Activated CD8-positive, alpha-beta T cell treated with anti-CD3 and anti-CD28 coated beads for 36 hours (primary cell): ENCODE measurements at places on chromosomes 2 and 18. TPM values are rescaled to one million over a fixed set of nuclear protein-coding genes. Genes with fewer than 3 reads are reported as not detected.

Gene IGFBP2
- total RNA-seq: 124 TPM

Gene CELF4
- not detected for total RNA-seq

DNA sequence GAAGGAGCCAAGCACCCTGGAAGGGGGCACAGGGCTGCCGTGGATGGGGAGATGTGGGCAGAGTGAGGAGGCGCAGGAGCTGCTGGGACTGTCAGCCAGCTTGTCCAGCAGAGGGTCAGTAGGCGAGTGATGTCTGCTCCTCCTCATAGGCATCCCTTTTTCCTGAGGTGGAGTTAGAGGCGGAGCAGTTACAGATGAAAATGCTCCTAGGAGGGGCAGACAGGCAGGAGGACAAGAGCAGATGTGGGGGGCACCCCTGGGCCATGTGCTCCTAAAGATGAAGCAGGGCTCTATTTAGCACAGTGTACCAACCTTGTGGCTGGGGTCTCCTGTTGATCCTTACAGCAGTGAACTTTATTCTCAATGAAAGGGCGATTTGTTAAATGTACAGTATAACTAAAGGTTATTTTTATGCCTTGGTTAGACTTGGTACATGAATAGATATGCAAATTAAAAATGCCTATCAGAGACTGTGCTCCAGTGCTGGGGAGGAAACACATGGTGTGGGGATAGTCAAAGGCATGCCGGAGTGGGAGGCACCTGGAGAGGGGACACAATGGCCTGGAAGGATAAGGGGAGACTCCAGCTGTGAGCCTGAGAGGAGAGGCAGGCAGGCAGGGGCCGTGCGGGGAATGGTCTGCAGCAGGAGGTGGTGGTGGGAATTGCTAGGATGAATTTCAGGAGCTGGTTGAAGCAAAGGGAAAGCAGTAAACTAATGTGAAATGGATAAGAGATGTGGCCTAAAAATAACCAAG, 175.3 kb downstream of the CLIP4 start:
- DNase-seq: no peak

DNA sequence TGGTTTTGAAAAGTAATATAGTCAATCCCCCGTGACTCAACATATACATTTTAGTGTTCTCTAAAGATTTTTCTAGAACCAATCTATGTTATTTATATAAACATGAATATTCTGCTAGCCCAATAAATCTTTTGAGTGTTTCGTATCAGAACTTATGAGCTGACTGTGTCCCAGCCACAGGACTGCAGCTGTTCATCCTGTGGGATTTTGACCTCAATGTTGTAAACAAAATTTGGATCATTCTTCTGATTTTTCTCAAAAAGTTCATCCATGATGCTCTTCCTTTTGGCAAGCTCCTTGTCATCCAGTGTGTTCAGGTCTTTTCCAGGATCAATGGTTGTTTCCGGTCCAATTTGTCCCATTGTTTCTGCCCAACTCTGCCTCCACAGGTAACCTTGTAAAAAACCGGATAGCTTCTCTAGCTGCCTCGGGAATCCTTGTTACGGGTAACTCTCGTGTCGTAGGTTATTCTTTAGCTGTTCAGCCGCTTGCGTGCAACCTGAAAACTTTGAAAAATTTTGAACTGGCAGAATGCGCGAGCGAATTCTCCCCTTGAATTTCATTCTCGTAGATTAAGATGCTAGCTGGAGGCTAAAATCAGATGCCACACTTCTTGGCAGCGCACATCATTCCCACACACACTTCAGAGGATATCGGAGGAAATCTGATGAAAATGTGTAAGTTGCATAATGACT, 195.2 kb downstream of the SH3BP4 start:
- DNase-seq: no peak

DNA sequence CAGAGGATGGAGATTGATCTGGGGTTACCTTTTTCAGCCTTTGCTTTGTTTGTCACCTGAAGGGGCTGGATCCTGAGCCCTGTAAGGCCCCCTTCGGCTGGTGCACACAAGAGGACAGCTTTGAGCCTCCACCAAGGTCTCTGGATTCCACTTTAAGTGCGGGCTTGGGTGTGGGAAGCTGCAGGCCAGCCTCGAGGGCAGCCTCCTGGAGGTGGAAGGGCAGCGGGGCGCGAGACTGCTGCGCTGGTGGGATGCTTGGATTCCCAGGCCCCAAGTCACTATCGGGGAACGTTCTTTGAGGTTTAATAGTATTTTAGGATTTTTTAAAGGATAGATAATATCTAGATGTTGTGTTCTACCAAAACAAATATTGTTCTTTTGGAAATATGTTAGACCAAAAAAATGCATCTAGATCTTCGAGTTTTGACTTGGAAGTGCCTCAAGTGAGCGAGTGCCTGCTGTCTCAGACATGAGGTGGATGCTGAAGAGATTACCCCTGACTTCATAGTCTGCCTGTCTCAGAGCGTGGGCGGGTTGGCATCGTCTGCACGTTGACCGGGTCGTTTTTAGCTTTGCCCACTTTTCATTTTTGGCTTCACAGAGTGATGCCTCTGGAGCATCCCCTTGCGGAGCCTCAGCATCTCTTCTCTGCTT, 113.8 kb downstream of the AGAP1 start:
- DNase-seq: no peak

DNA sequence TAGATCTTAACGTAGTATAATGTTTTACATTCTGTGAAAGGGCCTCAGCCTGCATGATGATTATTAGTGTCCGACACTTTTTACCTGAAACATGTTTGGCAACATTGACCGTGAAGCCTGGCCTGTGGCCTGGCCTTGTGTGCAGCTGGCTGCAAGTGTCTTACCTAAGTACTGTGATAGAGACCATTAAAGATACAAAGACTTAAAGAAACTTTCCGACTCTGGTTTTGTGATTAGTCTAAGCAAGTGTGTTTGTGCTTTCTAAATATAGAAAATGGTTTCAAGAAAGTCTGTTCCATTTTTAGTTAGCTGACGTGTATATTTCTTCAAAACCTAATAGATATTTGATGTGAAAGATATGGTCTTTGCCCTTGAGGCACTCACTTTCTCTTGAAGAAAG, 601.8 kb downstream of the LRP1B start:
- DNase-seq: no peak

- peak; percentile 17 for DNase-seq
Measured at GRCh38 chr2:41160439-41160838, 708.5 kb upstream of the SLC8A1 start.

DNA sequence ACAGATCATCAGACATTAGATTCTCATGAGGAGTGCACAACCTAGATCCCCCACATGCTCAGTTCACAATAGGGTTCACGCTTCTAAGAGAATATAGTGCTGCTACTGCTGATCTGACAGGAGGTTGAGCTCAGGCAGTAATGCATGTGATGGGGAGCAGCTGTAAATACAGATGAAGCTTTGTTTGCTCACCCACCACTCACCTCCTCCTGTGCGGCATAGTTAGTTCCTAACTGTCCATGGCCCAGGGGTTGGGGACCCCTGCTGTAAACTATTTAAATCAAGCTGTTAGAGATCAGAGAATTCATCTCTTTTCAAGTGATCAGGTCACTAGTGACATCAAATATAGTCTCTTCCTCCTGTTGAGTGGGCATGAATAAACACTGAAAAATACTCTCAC, 88.8 kb upstream of the ACVR2A start:
- no peak for DNase-seq

DNA sequence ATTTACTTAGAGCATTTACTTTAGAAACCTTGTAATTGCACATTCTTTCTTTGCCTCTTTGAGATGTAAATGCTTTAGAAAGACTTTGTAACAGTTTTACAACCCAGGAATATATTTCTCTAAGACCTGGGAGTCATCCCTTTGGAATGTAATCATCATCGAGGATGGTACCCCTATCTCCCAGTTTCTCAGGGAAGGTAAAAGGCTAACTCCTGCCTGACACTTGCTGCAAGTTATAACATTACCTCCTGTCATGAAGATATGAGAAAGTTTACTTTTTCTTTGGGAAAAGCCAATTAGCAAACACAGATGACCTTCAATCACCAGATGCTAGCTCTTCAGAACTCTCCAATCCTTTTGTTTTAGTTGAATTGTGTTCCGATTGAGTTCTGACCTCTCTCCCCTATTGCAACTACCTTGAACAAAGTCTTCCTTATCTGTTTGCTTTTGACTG, 420.3 kb upstream of the FSIP2 start:
- DNase-seq: no peak

GRCh38 chr2:132037527-132038178, 124.1 kb downstream of the ANKRD30BL start:
- peak; percentile 2 for DNase-seq

- no peak for DNase-seq
Measured at GRCh38 chr2:191276792-191277465, 31.7 kb downstream of the MYO1B start.

DNA sequence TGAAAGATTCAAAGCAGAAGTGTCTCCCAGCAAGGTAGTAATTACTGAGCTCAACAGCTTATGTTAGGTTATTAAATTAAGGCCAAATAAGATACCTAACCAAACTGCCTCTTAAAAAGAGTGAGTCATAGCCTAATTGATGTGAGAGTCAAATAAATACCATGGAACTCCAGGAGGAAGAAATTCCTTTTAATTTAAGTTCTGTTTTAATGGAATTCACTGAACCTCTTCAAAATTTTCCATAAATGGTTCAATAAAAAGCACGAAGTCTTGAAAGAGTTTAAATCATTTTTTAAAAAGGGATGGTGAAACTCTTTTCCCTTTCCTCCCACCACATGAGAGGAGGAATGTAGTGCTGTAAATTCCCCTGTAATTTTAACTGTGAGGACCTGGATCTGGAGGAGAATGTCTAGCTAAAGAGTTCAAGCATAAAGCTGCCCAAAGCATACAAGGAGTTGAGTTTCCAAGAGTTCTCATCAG, 180.8 kb upstream of the MMADHC start:
- DNase-seq: no peak
